ENCODE measurements at places on chromosomes 16 and 17.

DNA sequence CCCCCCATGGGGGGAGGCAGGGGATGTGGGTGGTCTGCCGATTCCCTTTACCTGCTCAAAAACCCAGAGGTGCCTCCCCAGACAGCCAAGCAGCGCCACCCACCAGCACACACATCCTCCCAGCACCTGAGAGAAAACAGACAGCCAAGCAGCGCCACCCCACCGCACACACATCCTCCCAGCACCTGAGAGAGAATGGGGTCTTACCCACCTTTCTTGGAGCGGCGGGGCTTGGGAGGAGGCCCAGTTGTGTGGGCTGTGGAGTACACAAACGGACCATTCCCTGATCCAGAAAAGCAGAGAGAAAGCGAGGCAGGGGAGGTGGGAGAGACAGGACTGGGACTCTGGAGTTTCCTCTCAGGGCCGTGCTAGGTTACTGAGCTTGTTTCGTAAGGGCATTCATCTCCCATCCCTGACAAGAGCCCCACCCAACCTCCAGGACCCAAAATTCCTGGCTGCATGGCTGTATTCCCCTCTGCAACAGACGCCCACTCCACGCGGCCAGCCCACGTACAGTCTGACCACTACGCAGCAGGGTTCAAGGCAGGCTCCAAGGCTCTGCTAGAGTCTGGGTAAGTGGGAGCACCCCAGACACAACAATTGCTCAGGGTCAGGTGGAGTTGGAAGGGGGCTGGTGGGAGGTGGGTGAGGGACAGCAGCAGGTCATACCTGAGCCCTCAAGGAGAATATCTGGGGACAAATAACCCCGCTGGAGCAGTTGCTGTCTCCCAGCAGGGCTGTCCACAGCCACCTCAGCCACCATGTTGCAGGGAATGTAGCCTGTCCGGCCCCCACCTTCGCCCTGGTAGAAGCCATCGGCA lies 22.3 kb downstream of the TSPOAP1 start:
- DNase-seq = no peak

DNA sequence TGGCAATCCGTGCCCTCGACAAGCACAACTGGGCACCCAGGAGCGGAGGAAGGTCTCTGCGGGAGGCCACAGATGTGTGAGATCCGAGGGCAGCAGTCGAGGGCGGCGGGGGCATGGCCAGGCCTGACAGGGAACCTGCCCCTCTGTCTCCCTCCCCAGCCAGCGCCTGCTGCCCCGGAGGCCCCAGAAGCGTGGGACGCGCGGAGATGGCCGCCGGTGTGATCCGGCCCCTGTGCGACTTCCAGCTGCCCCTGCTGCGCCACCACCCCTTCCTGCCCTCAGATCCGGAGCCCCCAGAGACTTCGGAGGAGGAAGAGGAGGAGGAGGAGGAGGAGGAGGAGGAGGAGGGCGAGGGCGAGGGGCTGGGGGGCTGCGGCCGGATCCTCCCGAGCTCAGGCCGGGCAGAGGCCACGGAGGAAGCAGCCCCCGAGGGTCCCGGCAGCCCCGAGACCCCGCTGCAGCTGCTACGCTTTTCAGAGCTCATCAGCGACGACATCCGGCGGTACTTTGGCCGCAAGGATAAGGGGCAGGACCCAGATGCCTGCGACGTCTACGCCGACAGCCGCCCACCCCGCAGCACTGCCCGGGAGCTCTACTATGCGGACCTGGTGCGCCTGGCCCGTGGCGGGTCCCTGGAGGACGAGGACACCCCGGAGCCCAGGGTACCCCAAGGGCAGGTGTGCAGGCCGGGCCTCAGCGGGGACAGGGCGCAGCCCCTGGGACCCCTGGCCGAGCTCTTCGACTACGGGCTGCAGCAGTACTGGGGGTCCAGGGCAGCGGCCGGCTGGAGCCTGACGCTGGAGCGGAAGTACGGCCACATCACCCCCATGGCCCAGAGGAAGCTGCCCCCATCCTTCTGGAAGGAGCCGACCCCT lies 1.7 kb downstream of the PERCC1 start:
- DNase-seq = no peak

GRCh38 chr17:41718287-41718645 lies 6.1 kb downstream of the GAST start:
- DNase-seq = peak; percentile 18

GRCh38 chr16:54245788-54246453 lies 40.7 kb downstream of the IRX3 start:
- DNase-seq = no peak

DNA sequence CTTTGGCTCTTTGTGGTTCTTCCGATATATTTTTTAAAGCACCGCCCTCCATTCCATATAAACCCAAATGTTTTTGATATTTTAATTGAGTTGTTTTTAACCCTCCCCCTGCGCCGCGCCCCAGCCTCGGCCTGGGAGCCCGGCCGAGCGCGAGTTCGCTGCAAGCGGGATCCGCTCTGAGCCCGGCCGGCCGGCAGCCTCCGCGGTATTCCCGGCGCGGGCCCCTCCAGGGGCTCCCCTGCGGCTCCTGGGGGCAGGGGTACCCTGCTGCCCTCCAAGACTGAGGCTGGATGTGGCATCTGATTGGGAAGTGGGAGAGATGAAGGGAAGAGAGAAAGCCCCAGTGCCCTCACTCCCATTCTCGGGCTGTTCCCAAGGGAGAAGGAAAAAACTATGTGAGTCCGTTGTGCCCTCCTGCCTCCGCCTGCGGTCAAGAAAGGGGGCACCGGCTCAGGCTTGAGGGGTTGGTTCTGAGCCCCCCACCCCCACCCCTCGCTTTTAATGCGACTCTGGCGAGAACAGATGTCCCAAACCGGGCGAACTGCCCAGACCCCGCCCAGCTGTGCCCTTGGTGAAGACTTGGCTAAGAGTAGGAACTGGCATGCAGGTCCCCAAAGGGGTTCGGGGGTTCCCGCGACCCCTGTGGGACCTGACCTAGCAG lies 8.6 kb downstream of the NEUROD2 start:
- DNase-seq = no peak

DNA sequence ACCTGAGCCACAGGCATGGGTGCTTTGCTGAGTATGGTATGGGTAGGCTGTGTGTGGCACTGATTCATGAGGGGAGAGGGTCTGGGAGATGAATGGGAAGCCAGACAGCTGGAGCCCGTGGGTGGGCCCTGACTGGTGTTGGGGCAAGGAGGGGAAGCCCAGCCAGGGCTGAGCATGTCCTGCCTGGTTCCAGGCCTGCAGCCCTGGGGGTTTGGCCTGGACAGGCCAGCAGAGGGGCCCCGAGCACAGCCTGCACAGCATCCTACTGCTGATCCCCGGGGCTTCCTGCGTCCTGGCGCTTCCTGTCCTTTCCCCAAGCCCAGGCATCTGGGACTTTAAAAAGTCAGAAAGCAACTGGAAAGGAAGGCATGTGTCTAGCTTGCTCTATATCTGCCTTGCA lies 4.6 kb upstream of the MVD start:
- DNase-seq = no peak

GRCh38 chr17:36727577-36727976 lies 126.2 kb downstream of the MRM1 start:
- no peak for DNase-seq

- no peak for DNase-seq
These were observed 33.0 kb downstream of the PITPNM3 start for GRCh38 chr17:6523330-6523729.

GRCh38 chr17:74758848-74759168 lies 10.4 kb downstream of the NHERF1 start:
- no peak for DNase-seq
